ENCODE measurements at places on chromosomes 13 and 19. TPM values are rescaled to one million over a fixed set of nuclear protein-coding genes. Genes with fewer than 3 reads are reported as not detected.

GRCh38 chr13:42494157-42494556 lies 79.8 kb upstream of the TNFSF11 start:
- no peak for DNase-seq

GRCh38 chr19:51712461-51713081 lies 11.2 kb downstream of the HAS1 start:
- no peak for DNase-seq

DNA sequence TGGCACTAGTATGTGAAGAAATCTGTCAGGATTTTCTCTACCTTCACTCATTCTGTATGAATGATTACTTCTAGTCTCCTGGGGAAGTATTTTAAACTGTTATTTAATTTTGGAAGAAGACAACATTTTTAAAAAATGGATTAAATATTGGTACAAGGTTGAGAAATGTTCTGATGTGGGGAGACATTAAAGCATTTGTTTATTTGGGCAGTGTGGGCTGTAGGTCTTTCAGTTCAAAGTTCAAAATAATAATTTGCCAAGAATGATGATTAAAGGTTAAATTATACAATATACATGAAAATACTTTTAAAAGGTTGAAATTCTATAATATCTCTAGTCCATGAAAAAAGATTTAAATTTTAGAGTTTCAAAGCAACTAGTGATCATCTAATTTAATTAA lies 194.7 kb downstream of the NHLRC3 start:
- DNase-seq, result no peak

DNA sequence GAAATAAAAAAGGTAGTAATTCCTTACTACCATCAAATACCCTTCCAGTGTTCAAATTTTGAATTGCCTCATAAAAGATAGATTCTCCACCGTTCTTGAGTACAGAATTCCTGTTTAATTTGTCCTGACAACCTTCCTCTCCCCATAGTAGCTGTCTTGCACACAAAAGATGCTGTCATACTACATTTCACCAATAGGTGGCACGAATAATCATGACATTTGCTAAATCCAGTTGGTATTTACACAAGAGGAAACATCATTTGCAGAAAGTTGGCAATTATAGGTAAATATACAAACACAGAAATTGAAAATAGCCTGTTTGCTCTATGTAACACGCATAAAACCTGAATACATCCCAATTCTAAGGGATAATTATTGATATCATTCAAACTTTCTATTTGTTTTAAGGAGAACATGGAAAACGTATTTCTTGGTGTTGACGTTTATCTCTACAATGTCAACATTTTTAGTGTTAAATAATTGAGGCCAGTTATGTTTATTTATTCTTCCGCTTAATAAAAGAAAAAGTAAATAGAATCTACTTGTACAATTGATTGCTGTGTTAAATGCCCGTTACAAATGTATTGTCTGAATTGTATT lies 58.3 kb upstream of the CLDN10 start:
- DNase-seq, result no peak

The PSG6 gene
- total RNA-seq, result not detected

The CPAMD8 gene
- 9.5 TPM for total RNA-seq

The CABP5 gene
- not detected for total RNA-seq

The EID2B gene
- total RNA-seq, result 4.3 TPM
